ENCODE measurements at places on chromosomes 12 and 14.

- DNase-seq, result no peak
These were observed 209.6 kb upstream of the SLC16A7 start for GRCh38 chr12:59386236-59386635.

DNA sequence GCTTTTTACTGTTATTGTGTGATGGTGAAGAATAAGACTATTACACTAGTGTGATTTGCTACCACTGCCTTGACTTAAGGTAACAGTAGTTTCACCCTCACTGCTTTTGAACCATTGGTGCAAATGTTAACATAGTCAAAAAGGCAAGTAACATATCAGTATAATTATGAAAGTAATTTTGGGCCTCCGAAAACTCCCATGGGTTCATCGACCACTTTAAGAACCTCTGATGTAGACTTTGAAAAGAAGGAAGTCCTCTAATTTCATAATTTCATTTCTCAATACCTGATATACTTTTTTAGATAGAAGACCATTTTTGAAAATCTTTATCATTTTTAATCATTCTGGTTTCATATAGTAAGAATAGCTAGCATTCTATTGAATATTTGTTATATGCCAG lies 57.7 kb downstream of the ETNK1 start:
- no peak for DNase-seq

DNA sequence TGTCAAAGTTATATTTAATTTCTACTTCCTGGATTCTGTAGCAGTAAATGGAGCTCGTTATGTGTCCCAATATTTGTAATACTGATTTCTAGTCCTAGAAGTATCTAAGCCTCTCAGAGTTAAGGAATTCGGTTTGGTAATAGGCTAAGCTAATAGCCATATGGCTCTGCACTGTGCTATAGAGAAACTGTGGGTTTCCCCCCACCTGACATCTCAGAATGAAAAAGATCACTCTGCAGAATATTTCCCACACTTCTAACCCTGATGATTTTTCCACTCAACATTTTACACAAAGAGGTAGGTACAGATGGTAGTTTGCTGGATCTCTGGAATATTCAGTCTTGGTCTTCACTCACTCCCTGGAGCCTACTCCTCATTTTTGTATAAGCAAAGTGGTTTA lies 71.2 kb downstream of the BORCS5 start:
- no peak for DNase-seq

DNA sequence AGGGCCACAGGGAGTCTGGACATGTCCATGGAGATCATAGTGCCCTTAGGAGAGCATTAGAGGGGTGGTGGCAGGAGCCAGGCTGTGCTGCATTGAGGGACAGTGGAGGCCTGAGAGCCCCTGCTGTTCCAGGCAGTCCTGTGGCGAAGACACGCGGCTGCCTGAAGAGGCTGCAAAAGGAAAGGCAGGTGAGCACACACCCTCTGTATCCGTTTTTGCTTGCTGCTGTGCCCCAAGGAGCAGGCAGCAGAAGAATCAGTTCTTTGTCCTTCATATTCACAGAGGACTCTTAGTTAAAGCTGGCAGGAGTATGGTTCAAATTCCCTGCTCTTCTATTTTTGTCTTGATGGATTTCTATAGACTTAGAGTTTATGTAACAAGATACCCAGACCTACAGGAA lies 4.5 kb downstream of the SLC35E3 start:
- DNase-seq, result no peak

- DNase-seq, result no peak
These were observed 236.4 kb upstream of the CRY1 start for GRCh38 chr12:107329569-107330324.

- DNase-seq, result peak; percentile 18
These were observed 426.9 kb upstream of the MIS18BP1 start for GRCh38 chr14:45679853-45680252.

- DNase-seq, result no peak
These were observed 11.1 kb downstream of the EXOC3L4 start for GRCh38 chr14:103105580-103106150.

DNA sequence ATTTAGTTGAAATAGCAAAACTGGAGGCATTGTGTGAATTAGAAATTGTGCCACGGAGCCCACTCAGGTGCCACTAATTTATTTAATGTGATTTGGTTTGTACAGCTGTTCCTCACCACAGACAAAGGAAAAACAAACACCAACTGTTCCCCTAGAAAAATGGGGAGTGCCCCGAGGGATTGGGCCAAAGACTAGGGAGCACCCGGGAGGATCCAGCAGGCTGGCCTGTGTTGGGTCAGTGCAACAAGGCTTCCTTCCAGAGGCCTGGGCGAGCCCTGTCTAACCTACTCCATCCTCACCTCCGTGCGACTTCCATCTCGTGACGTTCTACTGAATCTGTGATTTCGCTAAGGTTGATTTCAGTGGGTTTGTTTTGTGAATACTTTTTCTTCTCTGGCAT lies 206.2 kb downstream of the CHST11 start:
- DNase-seq, result no peak

DNA sequence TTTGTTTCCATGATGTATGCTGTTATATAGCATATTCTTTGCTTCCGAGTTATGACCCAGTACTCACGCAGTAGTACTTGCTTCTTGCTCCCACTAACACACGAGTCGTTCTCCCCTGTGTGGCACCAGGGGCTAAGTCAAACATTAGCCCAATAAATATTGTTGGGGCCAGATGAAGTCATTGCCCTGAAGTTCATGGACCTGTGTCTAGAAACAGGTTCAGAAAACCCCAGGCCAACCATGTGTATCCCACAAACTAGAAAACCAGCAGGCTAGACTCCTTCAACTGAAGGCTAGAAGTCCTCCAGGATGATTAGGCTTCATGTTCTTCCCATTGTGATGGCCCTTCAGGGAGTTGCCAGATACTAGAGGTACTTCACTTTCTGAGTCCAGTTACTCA lies 198.2 kb upstream of the RBM19 start:
- DNase-seq, result no peak

GRCh38 chr12:72738811-72739210 lies 466.6 kb downstream of the TRHDE start:
- DNase-seq, result no peak

DNA sequence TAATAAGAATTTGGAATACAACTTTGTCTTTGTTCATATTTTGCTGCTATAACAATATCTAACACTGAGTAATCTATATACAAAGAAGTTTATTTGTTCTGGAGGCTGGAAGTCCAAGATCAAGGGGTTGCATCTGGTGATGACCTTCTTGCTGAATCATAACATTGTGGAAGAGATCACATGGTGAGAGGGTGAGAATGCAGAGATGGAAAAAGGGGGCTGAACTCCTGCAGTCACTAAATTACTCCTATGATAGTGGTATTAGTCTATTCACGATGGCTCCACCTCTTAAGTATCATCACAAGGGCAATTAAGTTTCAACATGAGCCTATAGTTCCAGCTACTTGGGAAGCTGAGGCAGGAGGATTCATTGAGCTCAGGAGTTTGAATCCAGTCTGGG lies 4.5 kb upstream of the AKAP6 start:
- no peak for DNase-seq

- DNase-seq, result no peak
These were observed 60.0 kb downstream of the NCOR2 start for GRCh38 chr12:124507188-124508109.

GRCh38 chr14:24353559-24354481 lies 14.0 kb upstream of the RIPK3 start:
- no peak for DNase-seq

- no peak for DNase-seq
These were observed 40.1 kb upstream of the EVL start for GRCh38 chr14:100025111-100025510.

GRCh38 chr12:2319737-2320506 lies 267.1 kb downstream of the CACNA1C start:
- peak; percentile 45 for DNase-seq

GRCh38 chr14:56340932-56341331 lies 222.7 kb downstream of the PELI2 start:
- DNase-seq, result no peak

GRCh38 chr12:131390412-131391334 lies 320.2 kb upstream of the SFSWAP start:
- no peak for DNase-seq

DNA sequence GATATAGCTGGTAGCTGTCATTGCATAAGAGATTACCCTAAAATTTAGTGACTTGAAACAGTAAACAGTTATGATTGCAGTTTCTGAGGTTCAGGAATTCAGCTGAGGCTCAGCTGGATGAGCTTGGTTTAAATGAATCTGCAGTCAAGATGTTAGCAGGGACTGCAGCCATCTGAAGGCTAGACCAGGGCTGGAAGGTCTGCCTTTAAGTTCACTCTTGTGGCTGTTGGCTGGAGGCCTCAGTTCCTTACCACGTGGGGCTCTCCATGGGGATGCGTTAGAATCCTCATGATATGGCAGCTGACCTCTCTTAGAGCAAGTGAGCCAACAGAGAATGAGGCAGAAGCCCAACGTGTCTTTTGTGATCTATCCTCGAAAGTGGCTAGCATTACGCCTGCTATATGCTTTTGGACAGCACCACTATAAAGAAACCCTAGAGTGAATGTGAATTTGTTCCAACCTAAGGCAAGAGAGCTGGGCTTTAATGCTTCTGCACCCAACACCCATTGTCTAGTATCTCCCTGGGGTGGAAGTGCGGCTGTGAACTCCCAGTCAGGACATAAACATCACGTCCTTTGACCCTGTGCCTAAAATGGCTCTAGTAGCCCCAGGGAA lies 26.0 kb downstream of the HSPB8 start:
- no peak for DNase-seq

- DNase-seq, result no peak
These were observed 4.5 kb upstream of the NUMB start for GRCh38 chr14:73462815-73463214.

DNA sequence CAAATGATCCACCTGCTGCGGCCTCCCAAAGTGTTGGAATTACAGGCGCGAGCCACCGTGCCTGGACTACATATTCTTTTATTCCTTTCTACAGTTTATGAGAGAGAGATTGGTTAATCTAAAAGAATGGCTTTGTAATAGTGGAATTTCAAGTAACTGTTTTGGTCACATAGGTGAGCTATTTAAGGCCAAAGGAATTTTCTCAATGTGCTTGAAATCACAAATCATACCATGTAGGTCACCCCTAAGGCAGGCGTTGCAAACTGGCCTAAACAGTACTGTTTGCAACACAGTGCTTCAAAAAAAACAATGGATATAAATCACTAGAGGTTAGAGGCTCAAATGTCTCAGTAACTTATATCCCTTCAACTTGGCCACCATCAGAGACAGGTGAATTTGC lies 103.7 kb upstream of the PTPRR start:
- no peak for DNase-seq

DNA sequence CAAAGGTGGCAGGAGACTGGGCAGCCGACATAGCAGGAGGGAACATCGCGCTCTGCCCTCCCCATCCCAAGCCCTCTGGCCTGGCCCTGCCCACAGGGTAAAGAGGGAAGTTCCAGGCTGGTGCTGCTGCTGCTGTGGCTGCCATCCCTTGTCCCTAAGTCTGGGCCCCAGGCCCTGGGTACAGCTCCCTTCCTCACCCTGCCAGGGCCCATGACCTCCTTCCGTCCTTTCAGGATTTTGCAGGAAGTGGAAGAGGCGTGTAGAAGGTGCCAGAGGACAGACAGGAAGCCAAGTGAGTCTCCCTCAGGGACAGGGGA lies 14.7 kb upstream of the NCOR2 start:
- no peak for DNase-seq

DNA sequence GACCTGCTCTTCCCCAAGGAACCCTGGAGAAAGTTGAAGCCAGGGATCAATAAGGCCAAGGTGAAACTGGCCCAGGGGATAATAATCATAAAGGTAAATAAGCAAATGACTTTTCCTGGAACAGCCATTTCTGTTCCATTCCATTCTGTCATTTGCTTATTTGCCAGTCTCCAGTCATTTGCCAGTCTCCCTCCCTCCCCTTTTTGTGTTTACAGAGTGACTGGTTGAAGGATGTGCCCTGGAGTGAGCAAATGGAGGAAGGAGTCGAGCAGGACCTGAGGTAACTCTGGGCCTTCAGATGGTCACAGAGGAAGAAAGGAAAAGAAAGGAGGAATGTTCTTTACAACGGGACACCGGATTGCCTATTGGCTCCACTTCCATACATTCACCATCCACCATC lies 17.8 kb upstream of the DCD start:
- no peak for DNase-seq

- no peak for DNase-seq
These were observed at the start of gene CPNE6 for GRCh38 chr14:24071144-24071697. TSS of gene CPNE6 (plus strand) at chr14:24071562. CDS start at chr14:24072937, 1,375 bp downstream.

DNA sequence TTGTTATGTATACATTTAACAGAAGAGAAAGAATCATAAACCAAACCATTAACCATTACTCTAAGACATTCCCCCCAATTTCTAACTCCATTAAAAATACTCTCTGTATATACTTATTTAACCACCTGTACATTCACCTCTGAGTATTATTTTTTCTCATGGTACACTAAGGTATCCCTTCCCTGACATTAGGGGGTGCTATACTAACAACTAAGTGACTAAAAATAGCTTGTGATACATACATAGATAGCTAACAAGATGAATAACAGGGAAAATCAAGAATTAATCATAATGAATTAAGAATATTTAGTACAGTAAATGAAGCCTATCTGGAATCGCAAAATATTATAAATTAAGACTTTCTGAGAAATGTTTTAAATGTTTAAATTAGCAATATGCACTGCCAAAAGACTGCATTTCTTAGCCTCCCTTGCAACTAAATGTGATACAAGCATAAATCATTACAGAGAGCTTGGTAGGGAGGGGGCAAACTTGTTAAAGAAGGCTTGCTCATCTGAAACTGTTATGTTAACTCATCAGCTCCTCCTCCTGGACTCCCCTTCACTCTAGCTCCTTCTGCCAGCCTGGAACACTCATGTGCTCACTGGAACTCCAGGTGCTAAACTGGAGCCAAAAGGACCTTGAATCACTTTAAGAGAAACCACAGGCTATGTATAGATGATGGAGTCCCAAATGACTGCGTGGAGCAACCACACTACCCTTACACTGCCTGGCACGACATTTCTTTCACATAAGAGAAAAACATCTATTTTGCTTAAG lies 14.9 kb downstream of the C2CD5 start:
- DNase-seq, result no peak

- DNase-seq, result no peak
These were observed 2.7 kb upstream of the FAM222A start for GRCh38 chr12:109710747-109711595.

DNA sequence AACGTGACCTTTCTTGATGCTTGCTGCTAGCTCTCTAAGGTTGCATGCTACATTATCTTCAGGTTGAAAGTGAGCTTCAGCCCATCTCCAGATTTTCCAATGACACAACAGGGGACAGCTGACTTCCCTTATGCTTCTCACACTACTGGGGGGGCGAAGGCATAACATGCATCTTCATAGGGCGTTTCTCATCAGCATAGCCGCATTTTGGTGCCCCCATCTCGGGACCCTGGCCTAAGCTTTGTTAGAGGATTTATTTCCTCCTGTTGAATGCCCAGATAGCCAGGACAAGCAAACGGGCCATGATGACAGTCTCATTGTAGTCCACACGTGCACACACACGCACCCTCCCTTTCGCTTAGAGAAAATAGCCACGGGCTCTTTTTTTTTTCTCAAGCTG lies 30.7 kb downstream of the SSPN start:
- DNase-seq, result no peak

- no peak for DNase-seq
These were observed 68.7 kb downstream of the CCDC91 start for GRCh38 chr12:28258998-28259397.

GRCh38 chr12:7282844-7283243 lies 21.0 kb upstream of the ACSM4 start:
- no peak for DNase-seq

- DNase-seq, result no peak
These were observed 84.8 kb downstream of the PEBP1 start for GRCh38 chr12:118220702-118221101.

All from T1000 (cell line).